ENCODE measurements at places on chromosomes 3 and 15. TPM values are rescaled to one million over a fixed set of nuclear protein-coding genes. Genes with fewer than 3 reads are reported as not detected.

GRCh38 chr3:14222457-14222856 is 43.8 kb downstream of the LSM3 start:
- no peaks in the 10 kb centered on the region for H3K36me3 ChIP-seq
- no peak overlapping the region for H3K27ac ChIP-seq
- no peaks in the 10 kb centered on the region for H3K27me3 ChIP-seq
- no peak overlapping the region for H3K4me3 ChIP-seq
- H3K4me1 ChIP-seq = peaks cover 6% of the 10 kb centered on the region
- no peak for DNase-seq

GRCh38 chr3:131658115-131658514 is 155.3 kb upstream of the MRPL3 start:
- no peak overlapping the region for H3K4me3 ChIP-seq
- H3K4me1 ChIP-seq = no peaks in the 10 kb centered on the region
- no peaks in the 10 kb centered on the region for H3K27me3 ChIP-seq
- H3K36me3 ChIP-seq = no peaks in the 10 kb centered on the region
- DNase-seq = no peak
- H3K27ac ChIP-seq = no peak overlapping the region

DNA sequence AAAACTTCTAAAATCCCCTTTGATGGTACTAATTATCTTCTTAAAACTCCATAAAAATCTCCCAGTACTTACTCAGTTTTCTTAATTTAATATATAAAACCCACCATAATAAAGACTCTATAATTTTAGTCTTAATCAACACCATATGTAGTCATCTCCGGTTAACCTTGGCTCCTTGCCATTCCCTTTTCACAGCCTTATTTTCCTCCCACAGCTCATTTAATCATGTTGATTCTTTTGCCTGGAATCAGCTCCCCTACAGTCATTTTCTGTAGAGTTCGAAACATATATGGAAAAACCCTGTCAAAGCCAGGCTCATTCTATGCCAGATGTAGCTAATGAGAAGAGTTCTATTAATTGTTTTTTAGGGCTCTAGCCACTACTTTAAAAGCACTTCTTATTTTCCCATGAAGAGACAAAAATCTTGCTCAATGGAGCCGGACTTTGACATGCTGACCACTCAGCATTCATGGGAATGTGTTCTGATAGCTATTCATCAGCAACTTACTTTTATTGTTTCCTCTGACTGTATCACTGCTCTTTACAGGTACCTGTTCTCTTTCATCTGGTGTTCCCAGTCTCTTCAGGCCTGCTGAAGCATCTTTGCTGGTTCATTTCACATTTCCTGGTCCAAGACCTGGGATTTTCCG is 573.4 kb downstream of the NAALADL2 start:
- H3K27ac ChIP-seq = no peak overlapping the region
- no peaks in the 10 kb centered on the region for H3K36me3 ChIP-seq
- no peak overlapping the region for H3K4me3 ChIP-seq

DNA sequence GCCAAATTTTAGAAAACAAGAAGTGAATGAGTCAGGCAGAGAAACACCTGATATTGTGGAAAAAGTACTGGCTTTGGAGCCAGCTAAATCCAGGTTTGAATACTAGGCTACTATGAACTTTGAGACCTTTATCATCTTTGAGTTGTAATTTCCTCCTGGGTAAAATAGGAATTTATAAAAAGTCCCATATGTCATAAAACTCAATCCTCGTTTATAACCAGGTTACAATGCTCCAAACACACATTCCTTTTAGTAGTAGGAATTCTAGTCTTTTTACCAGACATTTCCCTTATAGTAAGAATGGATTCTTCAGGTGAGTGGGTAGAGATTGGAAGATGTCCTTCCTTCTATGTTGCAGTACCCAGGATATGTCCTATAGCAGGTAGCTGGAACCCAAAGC is 16.7 kb upstream of the DPH6 start:
- H3K36me3 ChIP-seq = no peaks in the 10 kb centered on the region
- H3K4me1 ChIP-seq = no peaks in the 10 kb centered on the region
- H3K27ac ChIP-seq = no peak overlapping the region
- H3K4me3 ChIP-seq = no peak overlapping the region

Gene BOC
- 39.1 TPM for total RNA-seq

DNA sequence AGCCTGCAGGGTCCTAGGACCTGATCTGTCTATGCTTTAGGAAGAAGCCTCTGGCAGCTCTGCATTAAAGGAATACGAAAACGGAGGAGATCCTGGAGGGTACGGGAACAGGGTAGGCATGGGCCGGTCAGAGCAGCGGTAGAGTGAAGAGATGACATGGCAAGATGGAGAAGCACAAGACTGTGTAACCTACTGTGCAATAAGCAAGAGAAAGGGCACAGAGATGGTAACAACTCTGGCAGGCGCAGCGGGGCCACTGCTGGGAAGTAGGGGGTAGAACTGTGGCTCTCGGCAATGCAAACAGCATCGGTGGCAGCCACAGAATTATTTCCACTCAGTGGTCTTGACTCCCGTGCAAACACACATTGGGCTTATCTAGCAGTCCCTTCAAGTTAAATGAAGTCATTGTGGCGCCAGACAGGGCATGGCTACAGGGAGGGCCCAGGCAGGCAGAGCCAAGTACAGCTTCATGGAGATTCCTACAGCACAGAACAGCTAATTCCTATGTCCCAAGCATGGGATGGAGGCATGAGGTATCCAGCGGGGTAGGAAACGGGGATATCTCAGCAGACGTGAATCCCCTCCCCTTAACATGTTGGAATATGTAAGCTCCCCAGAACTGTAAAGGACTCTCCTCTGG is 28.8 kb downstream of the WHAMM start:
- peaks cover 9% of the 10 kb centered on the region for H3K4me1 ChIP-seq
- H3K27ac ChIP-seq = no peak overlapping the region
- H3K4me3 ChIP-seq = no peak overlapping the region
- peaks cover 63% of the 10 kb centered on the region for H3K36me3 ChIP-seq
- DNase-seq = no peak
- no peaks in the 10 kb centered on the region for H3K27me3 ChIP-seq

DNA sequence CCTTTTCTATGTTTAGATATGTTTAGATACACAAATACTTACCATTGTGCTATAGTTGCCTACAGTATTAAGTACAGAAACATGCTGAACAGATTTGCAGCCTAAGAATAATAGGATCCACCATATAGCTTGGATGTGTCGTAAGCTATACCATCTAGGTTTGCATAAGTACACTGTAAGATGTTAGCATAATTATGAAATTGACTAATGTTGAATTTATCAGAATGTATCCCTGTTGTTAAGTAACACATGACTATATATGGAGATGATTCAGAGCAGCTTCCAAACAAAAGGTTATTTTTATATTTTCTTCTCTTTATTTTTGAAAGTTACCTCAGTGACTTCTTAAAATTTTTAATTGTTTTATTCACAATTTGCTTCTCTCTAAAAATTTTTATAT is 2.4 kb downstream of the SLC28A2 start:
- peaks cover 8% of the 10 kb centered on the region for H3K4me1 ChIP-seq
- H3K36me3 ChIP-seq = no peaks in the 10 kb centered on the region
- peak overlapping the region; percentile 1 for H3K27ac ChIP-seq
- H3K27me3 ChIP-seq = no peaks in the 10 kb centered on the region

DNA sequence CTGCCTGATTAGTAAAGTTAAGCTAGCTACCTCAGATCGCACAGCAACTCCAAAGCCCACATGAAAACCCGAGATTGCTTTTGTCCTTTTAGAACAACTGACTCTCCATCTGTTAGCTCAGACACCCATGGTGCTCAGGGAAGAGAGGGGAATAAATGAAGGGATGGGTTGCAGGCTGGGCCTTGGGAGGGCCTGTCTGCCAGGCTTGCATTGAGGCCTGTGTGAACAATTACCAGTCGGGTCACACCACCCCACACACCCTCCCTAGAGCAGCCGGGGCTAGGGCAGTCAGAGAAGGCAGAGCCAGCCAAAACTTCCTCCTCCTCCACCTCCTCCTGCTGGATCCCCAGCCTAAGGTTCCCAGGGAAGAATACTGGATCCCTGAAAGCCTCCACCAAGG is 8.8 kb upstream of the PRKAR2A start:
- no peak overlapping the region for H3K4me3 ChIP-seq
- H3K4me1 ChIP-seq = no peaks in the 10 kb centered on the region
- peaks cover 53% of the 10 kb centered on the region for H3K36me3 ChIP-seq
- no peaks in the 10 kb centered on the region for H3K27me3 ChIP-seq
